ENCODE measurements at places on chromosomes 12 and 14.

GRCh38 chr12:67506739-67507138, 141.8 kb upstream of the DYRK2 start:
- DNase-seq, result no peak

DNA sequence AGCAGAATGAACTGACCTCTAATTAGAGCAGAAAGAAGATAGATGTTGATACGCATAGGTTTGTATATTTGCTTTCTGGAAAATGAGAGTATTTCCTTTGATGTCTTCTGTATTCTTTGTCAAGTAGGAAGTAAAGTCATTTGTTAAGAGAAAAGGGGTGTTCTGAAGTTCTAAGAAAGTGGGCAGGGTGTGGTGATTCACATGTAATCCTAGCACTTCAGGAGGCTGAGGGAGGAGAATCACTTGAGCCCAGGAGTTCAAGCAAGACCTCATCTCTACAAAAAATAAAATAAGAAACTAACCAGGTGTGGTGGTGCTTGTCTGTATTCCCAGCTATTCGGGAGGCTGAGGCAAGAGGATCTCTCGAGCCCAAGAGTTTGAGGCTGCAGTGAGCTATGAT, 2.8 kb downstream of the RHNO1 start:
- DNase-seq, result no peak

DNA sequence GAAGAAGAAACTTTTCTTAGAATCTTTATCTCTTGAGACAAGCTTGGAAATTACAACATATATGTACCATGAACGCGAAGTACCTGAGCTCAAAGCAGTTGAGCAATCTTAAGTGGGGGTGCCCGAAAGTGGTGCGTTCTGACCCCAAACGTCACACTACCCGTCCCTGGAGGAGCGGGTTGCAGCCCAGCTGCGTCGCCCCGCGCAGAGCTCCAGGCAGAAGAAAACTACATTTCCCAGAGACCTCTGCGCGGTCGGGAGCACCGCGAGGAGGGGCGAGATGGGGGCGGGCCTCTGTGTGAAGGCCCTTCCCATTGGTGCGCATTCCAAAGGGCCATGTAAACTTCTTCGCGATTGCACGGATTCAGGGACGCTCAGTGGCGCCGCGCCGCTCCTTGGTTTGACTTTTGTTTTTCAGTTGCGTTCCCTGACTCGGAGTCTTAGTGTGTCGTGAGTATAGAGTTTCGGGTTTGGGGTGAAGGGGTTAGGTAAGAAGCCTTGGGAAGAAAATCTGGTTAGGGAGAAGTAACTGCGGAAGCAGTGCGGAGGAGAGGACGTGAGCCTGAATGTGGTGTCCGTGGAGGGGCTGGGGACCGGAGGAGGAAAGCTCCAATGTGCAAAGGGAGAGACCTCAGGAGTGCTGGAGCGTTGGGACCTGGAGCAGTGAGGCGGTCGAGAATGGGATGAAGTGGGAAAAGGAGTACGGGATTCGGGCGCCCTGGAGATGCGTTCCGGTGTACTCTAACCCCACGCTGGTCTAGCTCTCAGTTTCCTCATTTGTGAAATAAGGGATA, at the start of gene CCDC77:
TSS of gene CCDC77 (plus strand) at position 410 of the 794 bp plus-strand sequence. CDS start 7,740 bp downstream, outside the sequence.
- DNase-seq, result no peak

GRCh38 chr12:32440120-32440865, 40.9 kb downstream of the FGD4 start:
- no peak for DNase-seq

DNA sequence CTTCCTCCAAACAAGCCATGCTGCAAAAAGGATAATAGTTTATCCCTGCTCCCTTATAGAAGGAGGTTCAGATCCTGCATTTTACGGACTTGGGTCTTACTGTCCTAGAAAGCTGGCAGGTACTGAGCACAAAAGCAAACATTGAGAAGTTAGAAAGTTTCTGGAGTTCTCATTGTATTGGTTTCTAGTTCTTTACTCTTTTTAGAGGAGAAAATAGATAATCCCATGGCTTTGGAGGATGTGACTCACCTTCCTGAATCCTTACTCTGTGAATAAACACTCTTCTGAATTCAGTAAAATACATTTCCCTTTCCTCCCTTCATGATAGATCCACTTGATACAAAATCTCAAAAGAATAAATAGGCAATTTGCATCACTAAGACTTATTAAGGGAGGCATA, 188.9 kb downstream of the NPAS3 start:
- DNase-seq, result no peak

GRCh38 chr12:109421355-109422087, 55.6 kb downstream of the KCTD10 start:
- no peak for DNase-seq
